ENCODE measurements at places on chromosomes 1 and 21. TPM values are rescaled to one million over a fixed set of nuclear protein-coding genes. Genes with fewer than 3 reads are reported as not detected.

MTARC1 gene
- total RNA-seq: not detected

GRCh38 chr1:206979379-206980043 is 9.3 kb upstream of the FCAMR start:
- peak; percentile 4 for DNase-seq

DNA sequence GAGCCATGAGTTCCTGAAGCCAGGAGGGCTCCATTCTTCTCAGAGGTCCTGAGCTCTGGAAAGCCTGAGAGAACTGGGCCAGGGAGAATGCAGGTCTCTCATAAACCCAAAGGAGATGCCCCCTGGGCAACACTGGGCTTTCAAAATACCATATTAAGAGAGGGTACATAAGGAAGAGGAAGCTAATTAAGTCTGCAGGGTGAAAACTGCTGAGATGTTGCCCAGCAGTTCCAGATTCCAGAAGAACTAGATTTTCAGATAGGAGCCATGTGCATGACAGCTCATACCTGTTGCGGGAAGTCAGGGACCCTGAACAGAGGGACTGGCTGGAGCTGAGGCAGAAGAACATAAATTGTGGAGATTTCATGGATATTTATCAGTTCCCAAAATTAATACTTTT is 40.9 kb downstream of the CYP4A11 start:
- no peak for DNase-seq

ELOVL1 gene
- 65.2 TPM for total RNA-seq

GRCh38 chr1:31977385-31978131 is 36.1 kb upstream of the KHDRBS1 start:
- peak; percentile 40 for DNase-seq

GRCh38 chr1:62337706-62338631 is 18.7 kb upstream of the KANK4 start:
- DNase-seq: no peak

GRCh38 chr1:34378968-34379856 is 202.5 kb downstream of the C1orf94 start:
- DNase-seq: no peak

- DNase-seq: no peak
Observed at GRCh38 chr21:22575165-22575584, 1577.0 kb downstream of the NCAM2 start.

DNA sequence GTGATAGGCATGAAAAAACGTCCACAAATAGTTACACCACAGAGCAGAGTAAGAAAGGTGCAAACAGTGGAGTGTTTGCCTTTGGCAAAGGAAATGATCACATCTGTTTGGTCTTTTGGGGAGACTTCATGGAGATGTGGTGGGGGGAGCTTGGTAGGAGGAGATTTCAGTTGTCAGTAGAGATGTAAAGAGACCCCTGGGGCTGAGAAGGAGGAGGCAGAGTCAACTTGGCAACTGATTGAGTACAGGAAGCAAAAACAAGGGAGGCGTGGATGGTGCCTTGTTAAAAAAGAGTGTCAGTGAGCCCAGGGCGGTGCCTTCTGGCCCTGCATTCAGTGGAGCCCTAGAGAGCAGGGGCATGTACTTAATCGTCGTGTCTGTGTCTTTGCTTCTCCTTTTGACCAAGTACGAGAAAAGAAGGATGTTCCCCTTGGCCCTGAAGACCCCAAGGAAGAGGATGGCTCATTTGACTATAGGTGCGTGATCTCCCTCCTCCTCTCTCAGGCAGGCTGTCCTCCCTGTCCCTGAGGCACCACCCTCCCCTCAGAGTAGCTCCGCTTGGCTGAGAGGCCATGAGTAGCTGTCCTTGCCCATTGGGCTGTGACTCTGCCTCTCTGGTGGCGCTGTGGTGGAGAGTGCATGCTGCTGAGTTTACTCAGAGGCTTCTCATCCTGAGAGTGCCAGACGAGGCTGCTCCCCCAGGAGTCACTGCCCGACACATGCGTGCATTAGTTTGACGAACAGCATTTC is 30.4 kb upstream of the CNTN2 start:
- DNase-seq: no peak

GRCh38 chr21:38258521-38259485 is 2.0 kb downstream of the KCNJ15 start:
- DNase-seq: no peak

- no peak for DNase-seq
Observed at GRCh38 chr1:43711049-43711448, 3.7 kb downstream of the ST3GAL3 start.

PAQR6 gene
- total RNA-seq: 2.0 TPM

UBXN10 gene
- total RNA-seq: 3.5 TPM

CD48 gene
- total RNA-seq: not detected

MPC2 gene
- 72.8 TPM for total RNA-seq

GRCh38 chr1:15400627-15401026 is 9.1 kb upstream of the EFHD2 start:
- DNase-seq: peak; percentile 32

GJA8 gene
- total RNA-seq: not detected

- DNase-seq: no peak
Observed at GRCh38 chr1:48070396-48070750, 73.2 kb upstream of the TRABD2B start.

- no peak for DNase-seq
Observed at GRCh38 chr21:31193761-31194160, 150.3 kb downstream of the TIAM1 start.

SPATA1 gene
- total RNA-seq: not detected

NGF gene
- not detected for total RNA-seq

DNA sequence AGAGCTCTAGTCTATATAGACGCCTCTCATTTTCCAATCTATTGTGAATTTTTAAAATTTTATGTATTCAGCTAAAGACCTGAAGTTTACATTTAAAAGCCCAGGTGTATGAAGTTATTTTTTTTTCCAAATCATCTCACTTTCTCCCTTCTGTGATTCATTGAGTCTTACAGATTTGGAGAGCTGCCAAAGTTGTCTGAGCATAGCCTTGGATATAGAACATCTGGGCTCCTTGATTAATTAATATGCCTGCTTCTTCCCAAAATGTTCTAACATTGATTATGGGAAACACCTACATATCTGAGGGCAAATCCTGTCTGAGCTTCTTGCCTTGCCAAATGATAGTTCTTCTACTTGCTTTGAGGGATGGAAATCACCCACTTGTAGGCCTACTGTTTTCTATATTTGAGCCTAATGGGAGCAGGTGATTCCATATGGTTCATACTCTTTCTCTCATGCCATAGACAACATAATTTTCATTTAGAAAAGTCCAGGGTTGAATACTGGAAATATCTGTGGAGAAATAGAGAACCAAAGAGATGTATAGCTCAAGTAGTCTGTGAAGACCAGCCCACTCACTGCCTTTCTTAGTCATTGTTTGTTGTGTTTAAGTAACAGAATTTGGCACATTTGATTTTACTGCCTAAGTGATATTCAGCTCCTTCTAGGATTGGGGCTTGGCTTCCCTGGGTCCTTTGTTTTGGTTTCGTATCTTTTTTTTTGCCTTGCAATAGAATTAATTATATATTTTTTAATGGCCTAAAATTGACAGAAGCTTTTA is 46.2 kb downstream of the MACF1 start:
- no peak for DNase-seq

LCE3D gene
- not detected for total RNA-seq

DNA sequence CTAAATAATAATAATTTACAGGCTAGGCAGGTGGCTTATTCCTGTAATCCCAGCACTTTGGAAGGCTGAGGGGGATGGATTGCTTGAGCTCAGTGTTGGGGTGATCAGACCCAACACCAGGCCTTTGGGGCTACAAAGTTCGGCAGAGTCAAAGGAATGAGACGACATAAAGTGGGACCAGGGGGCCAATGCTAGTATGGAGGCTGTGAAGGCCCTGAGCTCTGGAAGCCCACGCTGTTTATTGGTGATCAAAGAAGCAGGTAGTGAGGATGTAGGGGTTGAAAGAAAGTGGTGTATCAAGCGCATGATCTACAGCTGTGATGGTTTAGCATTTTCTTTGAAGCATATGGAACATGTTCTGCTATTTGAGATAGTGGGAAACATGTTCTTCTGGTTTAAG is 5.6 kb downstream of the BTBD8 start:
- no peak for DNase-seq

DNA sequence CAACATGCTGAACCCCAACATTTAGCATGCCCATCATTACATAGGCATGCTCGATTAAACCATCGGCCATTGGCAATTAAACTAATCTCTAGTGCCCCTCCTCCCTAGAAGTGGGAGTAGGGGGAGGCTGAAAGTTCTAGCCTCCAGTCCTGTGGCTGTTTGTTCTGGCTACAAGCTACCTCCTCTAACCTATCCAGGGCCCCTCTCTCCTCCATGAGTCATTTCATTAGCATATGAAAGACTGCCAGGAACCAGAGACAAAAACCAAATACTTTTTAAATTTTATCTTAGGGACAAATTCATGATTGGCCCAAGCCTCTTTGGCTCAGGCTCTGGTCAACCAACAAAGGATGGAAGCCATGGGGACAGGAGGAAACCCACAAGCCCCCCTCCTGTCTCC is 231.1 kb downstream of the CACNA1E start:
- DNase-seq: no peak

- DNase-seq: no peak
Observed at GRCh38 chr1:236802264-236802663, 7.2 kb downstream of the MTR start.

Data from G401 (cell line).